Aorta (tissue), 5 donors: ENCODE measurements at places on chromosomes 4 and X. TPM values are rescaled to one million over a fixed set of nuclear protein-coding genes. Genes with fewer than 3 reads are reported as not detected.
A peak's percentile ranks its signal among the peaks of the same experiment; 100 is the strongest.

- H3K27me3 ChIP-seq, result no peaks in the 10 kb centered on the region
- no peaks in the 10 kb centered on the region for H3K36me3 ChIP-seq
- no peaks in the 10 kb centered on the region for H3K4me1 ChIP-seq
- no peak overlapping the region for H3K27ac ChIP-seq
- H3K4me3 ChIP-seq, result no peak overlapping the region
Observed at GRCh38 chr4:148773313-148773712, 331.1 kb upstream of the NR3C2 start.

The FAM50A gene
- 62.9 TPM for total RNA-seq

DNA sequence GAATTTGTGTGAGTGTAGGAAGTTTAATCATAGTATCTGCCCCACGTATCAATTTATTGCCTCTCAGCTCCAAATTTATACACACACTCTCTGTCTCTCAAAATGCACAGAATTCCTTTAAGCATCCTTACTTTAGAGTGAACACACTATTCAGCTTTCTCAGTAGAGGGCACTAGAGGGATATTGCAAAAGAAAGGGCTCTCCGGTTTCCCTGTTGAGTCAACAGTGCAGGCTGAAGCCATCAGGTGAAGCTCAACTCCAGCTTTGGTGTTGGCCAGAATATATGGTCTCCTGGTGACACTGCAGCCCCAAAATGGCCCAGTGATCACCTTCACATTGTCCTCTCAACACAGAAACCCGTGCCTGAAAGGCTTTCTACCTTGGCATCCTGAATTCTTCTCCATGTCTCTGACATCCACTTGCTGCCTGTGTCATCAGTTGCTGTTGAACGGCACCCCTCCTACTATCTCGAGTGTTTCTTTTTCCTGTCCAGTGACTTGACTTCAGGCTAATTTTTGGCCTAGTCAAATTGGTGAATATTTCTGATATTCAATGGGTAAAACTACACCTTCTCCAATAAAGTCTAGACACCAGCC is 670.5 kb downstream of the GABRG1 start:
- DNase-seq, result no peak
- H3K4me3 ChIP-seq, result no peak overlapping the region
- H3K27me3 ChIP-seq, result no peaks in the 10 kb centered on the region
- no peak overlapping the region for H3K27ac ChIP-seq

The MAGED4 gene
- total RNA-seq, result 2.6 TPM

GRCh38 chr4:34935739-34936138 is 1308.6 kb downstream of the ARAP2 start:
- no peaks in the 10 kb centered on the region for H3K27me3 ChIP-seq
- H3K4me3 ChIP-seq, result no peak overlapping the region
- no peak overlapping the region for H3K27ac ChIP-seq
- H3K4me1 ChIP-seq, result no peaks in the 10 kb centered on the region

The CXCL8 gene
- 12.1 TPM for total RNA-seq

DNA sequence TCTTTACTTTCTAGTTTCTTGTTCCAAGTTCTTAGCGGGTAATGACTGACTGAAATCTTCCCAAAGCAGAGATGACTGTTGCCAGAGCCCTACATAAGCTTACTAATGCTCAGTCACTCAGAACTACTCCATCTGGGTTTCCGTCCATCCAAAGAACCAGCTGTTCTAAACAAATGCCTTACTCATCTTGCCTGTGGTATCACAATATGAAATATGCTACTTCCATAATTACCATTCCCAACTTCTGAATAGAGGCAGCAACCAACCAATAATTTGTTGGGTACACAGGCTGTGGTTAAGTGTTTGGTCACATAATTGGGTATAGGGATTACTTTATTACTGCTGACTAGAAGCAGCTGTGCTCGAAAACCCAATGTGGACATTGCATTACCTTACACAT is 930.2 kb upstream of the DIAPH2 start:
- H3K4me3 ChIP-seq, result no peak overlapping the region
- DNase-seq, result no peak
- no peaks in the 10 kb centered on the region for H3K27me3 ChIP-seq
- H3K27ac ChIP-seq, result no peak overlapping the region

The PROM1 gene
- total RNA-seq, result 8.0 TPM

The PRR32 gene
- not detected for total RNA-seq

DNA sequence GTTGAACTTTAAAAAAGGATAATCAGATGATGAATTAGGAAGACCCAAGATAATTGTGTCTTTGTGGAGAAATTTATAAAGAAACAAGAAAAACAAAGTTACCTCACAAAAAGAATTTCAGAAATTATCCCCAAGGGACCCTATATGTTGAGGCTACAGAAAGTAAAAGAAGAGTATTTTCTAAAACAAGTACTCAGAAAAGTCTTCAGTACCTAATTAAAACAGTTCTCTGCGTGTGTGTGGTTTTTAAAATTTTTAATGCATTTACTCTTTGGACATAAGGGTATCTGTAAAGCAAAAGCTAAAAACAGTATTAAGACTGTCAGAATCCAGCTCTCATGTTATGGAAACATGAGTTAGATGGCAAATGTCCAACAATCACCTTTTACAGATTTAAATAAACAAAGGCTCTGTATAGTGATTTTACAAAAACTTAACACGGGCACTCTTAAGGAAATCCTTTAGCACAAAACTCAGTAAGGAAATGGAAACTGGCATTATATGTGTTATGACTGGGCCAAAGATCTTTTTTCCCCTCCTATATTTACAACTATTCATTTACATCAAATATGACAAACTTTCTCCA is 187.5 kb downstream of the NSUN7 start:
- peaks cover 3% of the 10 kb centered on the region for H3K36me3 ChIP-seq
- no peaks in the 10 kb centered on the region for H3K4me1 ChIP-seq
- no peak for DNase-seq
- H3K27me3 ChIP-seq, result no peaks in the 10 kb centered on the region
- H3K27ac ChIP-seq, result no peak overlapping the region

DNA sequence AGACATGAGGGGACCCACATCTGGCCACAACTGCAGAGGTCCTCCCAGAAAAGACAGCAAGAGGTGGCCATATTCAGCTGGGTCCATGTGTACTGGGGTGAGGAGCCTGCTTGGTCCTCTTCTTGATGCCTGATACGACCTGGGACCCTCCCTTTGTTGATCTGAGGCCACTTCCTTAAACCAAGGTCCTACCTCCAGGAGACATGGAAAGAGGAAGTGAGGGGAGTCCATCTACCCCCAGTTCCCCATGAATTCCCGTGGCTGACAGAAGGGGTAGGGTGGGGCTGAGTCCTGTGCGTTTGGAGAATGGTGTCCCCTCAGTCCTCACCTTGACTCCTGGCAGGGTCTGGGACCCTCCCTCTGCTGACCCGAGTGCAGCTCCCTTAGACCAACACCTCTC is 2.1 kb downstream of the MAGEA10 start:
- H3K4me3 ChIP-seq, result no peak overlapping the region
- H3K36me3 ChIP-seq, result no peaks in the 10 kb centered on the region
- DNase-seq, result no peak
- no peaks in the 10 kb centered on the region for H3K27me3 ChIP-seq

GRCh38 chr4:3302173-3302785 is 9.5 kb downstream of the RGS12 start:
- H3K27ac ChIP-seq, result no peak overlapping the region
- no peaks in the 10 kb centered on the region for H3K27me3 ChIP-seq
- H3K4me1 ChIP-seq, result no peaks in the 10 kb centered on the region

The NSUN7 gene
- 6.8 TPM for total RNA-seq

DNA sequence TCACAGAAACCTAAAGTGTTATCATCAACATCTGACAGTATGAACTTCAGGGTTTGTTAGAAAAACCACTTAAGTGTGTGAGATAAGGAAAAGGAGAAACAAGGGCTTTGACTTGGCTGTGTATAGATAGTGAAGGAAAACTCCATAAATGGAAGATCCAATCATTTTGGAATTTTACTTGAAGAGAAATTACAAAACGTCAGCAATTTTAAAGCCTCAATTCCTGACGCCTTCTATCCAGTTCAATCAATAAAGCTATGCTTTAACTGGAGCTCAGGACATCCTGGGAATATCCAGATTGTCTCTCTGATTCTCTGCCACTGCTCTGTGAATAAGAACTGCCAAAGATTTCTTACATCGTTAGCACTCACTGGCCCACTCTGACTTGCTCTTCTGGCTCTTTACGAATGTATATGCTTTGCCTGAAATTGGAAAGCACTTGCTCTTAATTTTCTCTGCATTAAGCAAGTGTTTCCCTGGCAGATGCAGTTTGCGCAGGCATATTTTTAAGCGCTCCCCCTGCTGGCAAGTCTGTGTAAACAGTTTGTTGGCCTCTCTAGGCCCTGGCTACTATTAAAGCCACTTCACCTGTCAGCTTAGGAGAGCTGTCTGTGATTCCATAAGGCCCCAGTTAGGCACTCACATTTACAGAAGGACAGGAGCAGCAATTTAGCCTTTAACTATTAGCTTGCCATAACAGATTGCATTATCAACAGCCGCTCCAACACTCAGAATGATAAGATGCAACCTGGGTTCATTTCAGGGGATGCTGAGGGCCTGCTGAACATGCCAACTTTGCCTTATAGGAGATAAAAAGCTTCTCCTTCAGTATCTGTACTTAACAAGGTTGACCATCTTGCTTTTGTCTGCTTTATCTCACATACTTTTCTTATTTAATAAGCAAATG is 251.4 kb upstream of the DDX53 start:
- no peaks in the 10 kb centered on the region for H3K4me1 ChIP-seq
- no peaks in the 10 kb centered on the region for H3K27me3 ChIP-seq
- DNase-seq, result peak; percentile 50
- no peak overlapping the region for H3K27ac ChIP-seq

- H3K4me3 ChIP-seq, result no peak overlapping the region
- no peaks in the 10 kb centered on the region for H3K36me3 ChIP-seq
- DNase-seq, result no peak
- H3K4me1 ChIP-seq, result no peaks in the 10 kb centered on the region
- no peak overlapping the region for H3K27ac ChIP-seq
Observed at GRCh38 chr4:79181190-79181589, 144.7 kb downstream of the NAA11 start.

The BCORL1 gene
- total RNA-seq, result 22.1 TPM

DNA sequence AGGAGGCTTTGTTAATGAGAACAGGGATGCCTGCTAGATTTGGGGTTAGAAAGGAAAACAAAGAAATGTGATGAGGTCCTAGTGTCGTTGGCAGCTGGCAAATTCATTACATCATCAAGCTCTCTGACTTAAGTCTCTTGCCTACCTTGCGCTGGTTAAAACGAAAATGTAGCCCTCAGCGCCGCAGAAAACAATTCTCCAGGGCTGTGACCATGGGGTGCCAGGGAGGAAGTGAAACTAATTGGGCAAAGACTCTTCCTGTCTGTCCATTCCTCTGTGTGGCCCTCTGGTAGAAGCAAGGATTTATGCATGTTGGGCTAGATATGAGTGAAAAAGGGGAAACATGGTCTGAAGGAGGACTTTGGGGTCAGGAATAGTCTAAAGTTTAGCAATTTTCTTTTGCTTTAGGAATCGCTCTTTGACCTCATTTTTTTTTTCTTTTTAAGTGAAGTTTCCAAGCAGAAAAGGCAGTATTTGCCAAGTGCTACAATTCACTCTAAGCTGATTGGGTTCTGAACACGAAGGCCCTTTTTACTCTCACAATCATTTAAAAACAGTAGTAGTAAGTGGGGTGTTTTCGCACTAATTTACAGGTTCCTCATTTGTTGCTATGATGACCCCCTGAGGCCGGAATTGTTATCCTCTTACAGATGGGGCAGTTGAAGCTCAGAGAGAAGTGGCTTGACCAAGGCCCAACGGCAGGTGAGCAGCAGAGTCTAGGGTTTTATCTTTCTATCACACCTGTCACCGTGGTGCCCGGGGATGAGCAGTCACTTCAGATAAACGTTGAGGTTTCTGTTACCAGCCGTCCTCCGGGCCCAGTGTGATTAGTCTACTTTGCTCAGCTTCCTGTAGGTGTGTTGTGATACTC is 27.3 kb upstream of the CHRNA9 start:
- no peak overlapping the region for H3K4me3 ChIP-seq
- DNase-seq, result no peak
- no peaks in the 10 kb centered on the region for H3K27me3 ChIP-seq
- H3K27ac ChIP-seq, result no peak overlapping the region
- no peaks in the 10 kb centered on the region for H3K36me3 ChIP-seq
- no peaks in the 10 kb centered on the region for H3K4me1 ChIP-seq

The SYP gene
- 2.4 TPM for total RNA-seq

- H3K36me3 ChIP-seq, result no peaks in the 10 kb centered on the region
- DNase-seq, result no peak
- H3K27ac ChIP-seq, result no peak overlapping the region
- no peak overlapping the region for H3K4me3 ChIP-seq
- H3K4me1 ChIP-seq, result no peaks in the 10 kb centered on the region
Observed at GRCh38 chr4:80809039-80809729, 221.3 kb upstream of the BMP3 start.

GRCh38 chr4:87327136-87327535 is 4.5 kb upstream of the HSD17B13 start:
- H3K36me3 ChIP-seq, result no peaks in the 10 kb centered on the region
- H3K4me1 ChIP-seq, result peaks cover 2% of the 10 kb centered on the region
- H3K27ac ChIP-seq, result no peak overlapping the region
- no peak overlapping the region for H3K4me3 ChIP-seq
- H3K27me3 ChIP-seq, result no peaks in the 10 kb centered on the region

DNA sequence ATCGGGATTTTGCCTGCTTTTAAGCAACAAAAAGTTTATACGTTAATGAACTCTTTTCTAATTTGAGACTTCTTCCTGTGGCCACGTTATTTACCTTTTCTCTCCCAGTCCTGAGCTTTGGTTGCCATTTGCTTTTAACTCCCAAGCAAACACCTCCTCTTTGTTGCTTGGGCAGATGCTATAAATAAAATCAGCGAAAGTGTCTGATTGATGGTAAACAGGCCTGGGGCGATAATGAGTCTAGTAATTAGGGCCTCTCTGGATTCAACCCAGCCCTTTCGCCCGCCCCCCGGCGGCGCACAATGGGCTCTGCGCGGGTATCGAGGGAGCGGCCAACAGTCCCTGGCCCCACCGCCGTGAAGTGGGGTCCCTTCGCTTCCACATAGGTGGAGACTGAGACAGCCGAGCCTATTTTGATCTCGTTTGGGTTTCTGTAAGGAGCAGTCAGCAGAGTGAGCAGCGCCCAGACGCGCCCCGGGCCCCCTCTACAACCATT is 790 bp downstream of the CLGN start:
- no peaks in the 10 kb centered on the region for H3K4me1 ChIP-seq
- no peak overlapping the region for H3K27ac ChIP-seq
- no peak overlapping the region for H3K4me3 ChIP-seq
- DNase-seq, result no peak
- peaks cover 1% of the 10 kb centered on the region for H3K27me3 ChIP-seq

GRCh38 chr4:15771216-15772058 is 6.7 kb upstream of the CD38 start:
- no peak for DNase-seq
- H3K4me1 ChIP-seq, result no peaks in the 10 kb centered on the region
- H3K4me3 ChIP-seq, result no peak overlapping the region
- H3K36me3 ChIP-seq, result no peaks in the 10 kb centered on the region

The ADAMTS3 gene
- 4.2 TPM for total RNA-seq

- H3K4me3 ChIP-seq, result no peak overlapping the region
- no peak for DNase-seq
- no peaks in the 10 kb centered on the region for H3K27me3 ChIP-seq
- H3K27ac ChIP-seq, result no peak overlapping the region
- no peaks in the 10 kb centered on the region for H3K36me3 ChIP-seq
Observed at GRCh38 chr4:108861334-108861733, 98.5 kb upstream of the ETNPPL start.

The MYOZ2 gene
- total RNA-seq, result 9.4 TPM

- H3K4me1 ChIP-seq, result peaks cover 2% of the 10 kb centered on the region
- H3K36me3 ChIP-seq, result no peaks in the 10 kb centered on the region
- no peak overlapping the region for H3K4me3 ChIP-seq
- no peaks in the 10 kb centered on the region for H3K27me3 ChIP-seq
Observed at GRCh38 chrX:155745792-155746191, 133.0 kb upstream of the TMLHE start.

- H3K27ac ChIP-seq, result no peak overlapping the region
- no peaks in the 10 kb centered on the region for H3K27me3 ChIP-seq
- H3K4me1 ChIP-seq, result no peaks in the 10 kb centered on the region
- no peak overlapping the region for H3K4me3 ChIP-seq
- DNase-seq, result no peak
Observed at GRCh38 chr4:109708990-109709389, 5.7 kb upstream of the CASP6 start.

The GSX2 gene
- total RNA-seq, result not detected
